ENCODE measurements at places on chromosomes 12 and 14.

- DNase-seq = no peak
Measured at GRCh38 chr14:99572173-99572999, 31.6 kb downstream of the CCDC85C start.

GRCh38 chr12:44088647-44089046 lies 252.8 kb downstream of the TMEM117 start:
- no peak for DNase-seq

DNA sequence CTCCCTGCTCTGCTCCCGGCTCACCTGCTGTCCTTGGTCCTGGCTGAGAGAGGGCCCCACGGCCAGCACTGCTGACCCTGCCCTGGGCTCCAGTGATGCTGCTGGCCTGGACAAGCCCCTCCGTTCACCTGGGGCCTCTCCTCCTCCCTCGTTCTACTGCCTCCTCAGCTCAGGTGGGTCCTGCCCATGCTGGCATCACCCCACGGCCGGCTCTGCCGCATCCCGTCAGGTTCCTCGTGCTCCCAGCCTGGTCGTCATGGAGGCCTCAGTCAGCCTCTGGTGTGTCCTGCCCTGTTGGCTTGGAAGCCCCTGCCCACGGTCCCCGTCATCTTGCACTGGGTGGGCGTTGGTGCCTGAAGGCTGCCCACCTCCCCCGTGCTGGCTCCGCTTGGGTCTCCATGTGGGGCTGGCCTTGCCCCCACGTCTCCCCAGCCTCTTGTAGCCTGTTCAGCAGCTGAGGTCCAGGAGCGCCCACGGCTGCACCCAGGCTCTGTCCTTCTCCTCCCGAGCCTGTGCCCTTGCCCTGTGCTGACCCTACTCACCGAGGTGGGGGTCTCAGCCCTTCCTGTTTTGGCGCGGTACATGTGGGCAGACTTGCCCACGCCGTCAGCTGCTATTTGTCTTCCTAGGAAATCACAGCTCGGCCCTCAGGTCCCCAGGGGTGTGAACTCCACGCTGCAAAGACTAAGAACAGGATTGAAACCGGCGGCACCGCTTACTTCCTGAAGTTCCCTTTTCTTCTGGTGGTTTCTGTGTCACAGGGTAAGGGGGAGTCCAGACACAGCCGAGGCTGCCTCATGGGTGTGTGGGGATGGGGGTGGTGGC lies 121.6 kb downstream of the TMEM121 start:
- DNase-seq = no peak

GRCh38 chr14:22488522-22489243 lies 100.3 kb downstream of the DAD1 start:
- DNase-seq = no peak

DNA sequence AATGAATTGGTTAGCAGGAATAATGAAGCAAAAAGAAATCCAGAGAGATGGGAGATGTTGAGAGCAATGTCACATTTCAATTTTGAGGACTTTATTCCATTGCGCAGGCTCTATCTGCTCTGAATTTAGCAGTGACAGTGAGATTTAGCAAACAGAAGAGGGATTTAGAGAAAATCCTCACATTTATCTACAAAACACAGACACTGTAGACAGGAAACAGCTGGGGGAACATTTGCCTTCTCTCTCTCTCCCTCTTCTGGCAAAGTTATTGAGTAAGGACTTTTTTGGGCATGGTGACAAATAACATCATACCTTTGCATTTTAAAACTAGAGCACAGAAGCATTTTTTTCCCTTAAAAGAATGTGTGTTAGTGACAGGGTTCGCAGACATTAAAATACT lies at the start of gene IGF1:
Gene IGF1, minus strand, starts transcription at position 158 of the 400 bp plus-strand sequence. CDS start 182 bp downstream, outside the sequence.
- peak; percentile 52 for DNase-seq

- peak; percentile 59 for DNase-seq
Measured at GRCh38 chr14:93536945-93537344, 106.2 kb downstream of the UNC79 start.

DNA sequence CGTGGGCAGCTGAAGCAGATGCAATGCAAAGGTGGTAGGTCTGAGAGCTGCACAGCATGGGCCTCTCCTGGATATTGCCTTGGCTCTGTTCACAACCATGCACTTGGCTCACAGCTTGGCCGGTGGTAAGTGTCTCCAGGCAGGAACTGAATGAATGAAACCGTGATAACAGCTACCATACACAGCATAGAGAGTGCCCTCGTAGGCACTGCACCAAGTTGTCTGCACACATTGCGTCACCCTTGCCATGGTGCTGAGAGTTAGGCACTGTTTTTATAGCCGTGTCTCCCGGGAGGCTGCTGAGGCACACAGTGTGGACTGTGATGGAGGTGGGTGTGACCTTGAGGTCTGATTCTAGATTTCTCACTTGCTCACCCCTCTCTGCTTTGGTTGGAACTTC lies 157.6 kb upstream of the VASH1 start:
- no peak for DNase-seq

GRCh38 chr12:8701046-8701660 lies 3.4 kb downstream of the RIMKLB start:
- peak; percentile 23 for DNase-seq

DNA sequence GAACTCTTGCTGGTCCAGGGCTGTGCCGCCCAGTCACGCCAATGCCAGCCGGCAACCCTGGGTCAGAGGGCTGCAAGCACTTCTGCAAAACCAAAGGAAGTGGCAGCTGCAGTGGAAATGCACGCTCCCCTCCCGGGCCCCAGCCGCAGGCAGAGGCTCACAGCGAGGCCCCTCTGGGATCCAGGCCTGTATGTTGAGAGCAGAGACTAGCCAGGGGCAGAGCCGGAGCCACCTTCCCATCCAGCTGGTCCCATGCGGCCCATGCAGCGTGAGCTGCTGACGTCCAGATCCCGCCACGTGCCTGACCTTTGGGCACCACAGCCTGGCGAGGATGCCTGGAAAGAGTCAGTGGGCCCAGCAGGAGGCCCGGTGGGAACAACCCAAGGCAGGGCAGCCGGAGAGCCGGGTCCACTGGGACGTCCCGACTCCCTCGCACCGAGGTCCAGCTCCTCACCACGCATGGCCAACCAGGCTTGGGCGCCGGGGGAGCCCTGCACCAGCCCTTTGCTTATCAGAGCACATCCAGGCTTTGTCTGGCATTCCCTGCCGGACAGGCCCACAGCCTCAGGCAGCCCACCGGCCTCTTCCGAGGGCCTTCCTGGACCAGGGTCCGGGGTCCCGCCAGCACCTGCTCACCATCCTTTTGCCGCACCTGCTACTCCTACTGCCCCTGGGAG lies 4.3 kb downstream of the GPR132 start:
- DNase-seq = peak; percentile 69

- no peak for DNase-seq
Measured at GRCh38 chr12:75939016-75939642, 92.4 kb downstream of the PHLDA1 start.

- DNase-seq = peak; percentile 61
Measured at GRCh38 chr14:41285186-41285748, 321.4 kb upstream of the LRFN5 start.

DNA sequence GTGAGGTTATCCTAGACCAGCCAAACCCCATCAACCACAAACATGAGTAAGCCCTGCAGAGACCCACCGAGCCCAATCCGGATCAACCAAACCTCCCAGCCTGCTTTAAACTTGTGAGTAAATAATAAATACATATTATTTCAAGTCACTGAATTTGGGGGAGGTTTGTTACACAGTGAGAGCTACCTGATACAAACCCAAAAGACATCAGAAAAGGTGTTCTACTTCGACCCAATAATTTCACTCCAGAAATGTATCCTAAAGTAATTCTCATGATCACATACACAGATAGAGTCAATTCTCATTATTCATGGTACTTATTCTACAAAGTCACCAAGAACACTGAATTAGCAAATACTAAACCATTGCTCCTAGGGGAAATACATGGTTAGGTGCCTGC lies 16.2 kb upstream of the CORO1C start:
- DNase-seq = no peak

GRCh38 chr12:52093346-52093745 lies 13.8 kb downstream of the SMIM41 start:
- no peak for DNase-seq

DNA sequence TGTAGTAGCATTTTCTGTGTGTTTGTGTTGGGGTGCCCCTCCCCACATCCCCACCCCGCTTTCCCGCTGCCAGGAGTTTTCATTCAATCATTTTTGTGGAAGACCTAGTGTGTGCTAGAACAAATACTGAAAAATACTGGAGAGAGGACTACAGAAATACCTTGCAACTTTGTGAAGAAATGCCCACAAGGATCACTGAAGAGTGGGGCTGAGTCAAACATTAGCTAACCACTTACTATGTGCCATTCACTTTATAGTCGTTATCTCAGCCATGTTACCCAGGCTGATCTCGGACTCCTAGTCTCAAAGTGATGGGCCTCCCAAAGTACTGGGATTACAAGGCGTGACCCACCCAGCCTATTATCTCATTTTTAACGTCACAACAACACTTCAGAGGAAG lies 559 bp upstream of the LMBR1L start:
- peak; percentile 53 for DNase-seq

DNA sequence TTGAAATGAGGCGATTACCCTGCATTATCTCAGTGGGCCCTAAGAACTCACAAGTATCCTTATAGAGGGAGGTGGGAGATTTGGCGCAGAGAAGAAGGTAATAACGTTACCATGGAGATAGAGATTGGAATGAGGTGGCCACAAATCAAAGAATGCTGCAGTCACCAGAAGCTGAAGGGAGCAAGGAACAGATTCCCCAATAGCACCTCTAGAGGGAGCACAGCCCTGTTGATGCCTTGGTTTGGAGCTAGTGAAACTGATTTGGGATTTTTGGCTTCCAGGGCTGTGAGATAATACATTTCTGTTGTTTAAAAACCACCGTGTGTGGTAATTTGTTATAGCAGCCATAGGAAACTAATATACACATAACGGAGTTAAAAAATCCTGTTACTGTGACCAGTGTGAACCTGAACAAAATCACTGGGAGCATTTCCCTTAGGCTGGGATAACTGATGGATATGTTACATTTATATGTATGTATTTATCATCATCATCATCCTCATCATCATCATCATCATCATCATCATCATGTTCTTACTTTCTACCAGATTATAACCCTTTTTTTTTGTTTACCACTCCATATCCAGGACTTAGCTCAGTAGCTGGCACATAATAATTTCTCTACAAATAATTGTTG lies 100.3 kb downstream of the LIN7A start:
- peak; percentile 33 for DNase-seq

DNA sequence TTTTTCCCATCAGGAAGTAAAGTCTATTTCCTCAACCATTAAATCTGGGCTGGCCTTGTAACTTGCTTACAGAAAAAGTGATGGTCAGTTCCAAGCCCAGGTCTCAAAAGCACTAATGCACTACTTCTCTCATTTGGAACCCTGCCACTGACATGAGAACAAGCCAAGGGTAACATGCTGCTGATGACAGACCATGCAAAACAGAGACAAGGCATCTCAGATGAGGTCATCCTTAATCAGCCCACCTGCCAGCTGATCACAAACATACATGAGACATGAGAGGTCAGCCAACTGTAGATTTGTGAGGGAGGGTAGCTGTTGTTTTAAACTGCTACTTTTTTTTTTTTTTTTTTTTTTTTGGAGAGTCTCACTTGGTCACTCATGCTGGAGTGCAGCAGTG lies 16.2 kb downstream of the TWF1 start:
- no peak for DNase-seq

- DNase-seq = peak; percentile 78
Measured at GRCh38 chr12:132904718-132905328, 17.4 kb upstream of the CHFR start.

DNA sequence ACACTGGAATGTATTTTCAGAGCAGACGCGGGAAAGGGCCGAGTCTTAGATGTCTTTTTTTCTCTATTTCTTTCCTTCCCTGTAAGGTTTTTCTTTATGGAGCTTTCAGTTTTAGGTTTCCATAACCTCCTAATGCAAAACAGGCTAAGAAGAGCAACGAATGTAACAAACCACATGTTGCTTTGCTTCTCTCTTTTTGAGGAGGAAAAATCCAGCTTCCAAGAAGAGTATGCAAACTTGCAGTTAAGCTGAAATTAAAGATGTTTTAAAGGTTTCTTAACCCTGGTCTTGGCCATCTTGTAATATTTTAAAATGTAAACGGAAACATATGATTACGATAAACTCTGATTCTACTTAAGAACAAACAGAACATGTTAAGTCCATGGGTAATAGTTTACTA lies 86.9 kb downstream of the PRICKLE1 start:
- no peak for DNase-seq

- peak; percentile 41 for DNase-seq
Measured at GRCh38 chr14:99462210-99462609, 18.4 kb downstream of the SETD3 start.

GRCh38 chr12:57868851-57869268 lies 22.3 kb upstream of the CTDSP2 start:
- DNase-seq = no peak

- no peak for DNase-seq
Measured at GRCh38 chr14:33792009-33792719, 158.7 kb downstream of the EGLN3 start.

DNA sequence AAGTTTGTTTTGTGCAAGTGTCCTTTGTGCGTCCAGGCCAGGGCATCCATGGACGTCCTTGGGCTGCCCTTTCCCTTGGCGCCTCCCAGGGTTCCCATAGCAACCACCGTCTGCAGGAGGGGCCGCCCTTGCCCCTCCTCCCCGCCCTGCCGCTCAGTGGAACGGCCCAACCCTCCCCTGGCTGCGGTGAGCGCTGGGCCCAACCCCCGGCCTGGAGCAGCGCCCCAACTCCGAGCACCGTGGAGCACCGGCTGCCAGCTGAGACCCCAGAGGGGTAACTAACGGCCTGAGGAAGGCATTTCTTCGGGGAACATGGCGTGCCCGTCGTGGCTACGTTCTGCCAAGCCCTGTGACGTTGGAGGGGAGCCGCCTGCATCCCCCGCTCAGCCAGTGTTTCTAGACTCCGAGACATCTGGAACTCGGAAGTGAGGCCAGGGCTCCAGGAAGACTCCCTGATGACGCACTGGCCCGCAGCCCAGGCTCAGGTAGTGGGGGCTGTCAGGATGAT lies 5.3 kb upstream of the ACACB start:
- peak; percentile 84 for DNase-seq

DNA sequence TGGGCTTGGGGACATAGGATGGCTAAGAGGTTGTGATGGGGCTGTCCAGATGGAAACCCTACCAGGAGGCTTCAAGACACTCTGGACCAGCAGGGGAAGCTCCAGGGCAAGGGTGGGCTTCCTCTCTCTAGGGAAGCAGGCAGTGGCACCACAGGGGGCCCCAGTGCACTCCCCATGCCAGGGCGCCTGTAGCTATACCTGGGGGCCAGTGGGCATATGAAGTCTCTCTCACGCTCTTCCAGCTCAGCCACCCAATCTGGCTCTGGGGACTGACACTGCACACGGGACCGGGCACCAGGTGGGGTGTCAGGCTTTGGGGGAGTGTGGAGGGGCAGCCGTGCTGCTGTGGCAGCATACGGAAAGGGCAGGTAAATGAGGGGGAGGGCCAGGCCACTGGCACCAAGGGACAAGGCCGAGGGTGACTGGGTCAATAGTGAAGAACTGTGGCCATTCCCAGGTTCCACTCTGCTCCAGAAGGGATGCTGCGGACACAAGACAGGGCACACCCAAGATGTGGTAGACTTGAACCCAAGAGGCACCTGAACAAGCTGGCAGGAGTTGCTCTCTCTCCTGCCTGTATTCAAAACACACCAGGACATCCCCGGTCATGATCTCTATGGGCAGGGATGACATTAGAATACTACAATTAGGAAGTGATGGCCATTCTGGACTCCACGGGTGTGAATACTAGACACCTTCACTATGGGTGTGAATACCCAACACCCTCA lies 27.5 kb downstream of the RFLNA start:
- DNase-seq = peak; percentile 6

- DNase-seq = no peak
Measured at GRCh38 chr12:26118308-26118707, 6.5 kb downstream of the BHLHE41 start.

Measured in hematopoietic multipotent progenitor cell treated with erythropoietin and hydrocortisone succinate and interleukin-3 and kit ligand, for 6 days (in vitro differentiated cells).